GM19239 (cell line): ENCODE measurements at places on chromosomes 5 and 9.

- DNase-seq, result no peak
These were observed 541.4 kb downstream of the CSNK1G3 start for GRCh38 chr5:124053340-124053739.

GRCh38 chr5:108196276-108196675, 185.6 kb downstream of the FBXL17 start:
- DNase-seq, result no peak

DNA sequence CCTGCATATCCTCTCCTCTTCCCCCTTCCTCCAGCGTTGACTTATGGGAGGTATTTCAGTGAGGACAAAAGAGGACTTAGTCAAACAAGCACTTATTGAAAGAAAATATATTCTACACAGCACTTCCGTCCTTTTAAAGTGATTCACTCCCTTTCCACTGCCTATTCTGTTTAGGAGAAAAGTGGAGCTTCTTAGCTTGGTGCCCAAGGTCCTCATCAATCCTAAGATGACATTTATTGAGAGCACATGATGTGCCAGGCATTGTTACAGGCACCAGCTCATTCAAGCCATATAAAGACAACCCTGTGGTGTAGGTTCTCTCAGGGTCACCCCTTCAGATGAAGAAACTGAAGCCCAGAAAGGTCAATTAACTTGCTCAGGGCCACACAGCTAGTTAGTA, 95.9 kb downstream of the KCNIP1 start:
- no peak for DNase-seq

DNA sequence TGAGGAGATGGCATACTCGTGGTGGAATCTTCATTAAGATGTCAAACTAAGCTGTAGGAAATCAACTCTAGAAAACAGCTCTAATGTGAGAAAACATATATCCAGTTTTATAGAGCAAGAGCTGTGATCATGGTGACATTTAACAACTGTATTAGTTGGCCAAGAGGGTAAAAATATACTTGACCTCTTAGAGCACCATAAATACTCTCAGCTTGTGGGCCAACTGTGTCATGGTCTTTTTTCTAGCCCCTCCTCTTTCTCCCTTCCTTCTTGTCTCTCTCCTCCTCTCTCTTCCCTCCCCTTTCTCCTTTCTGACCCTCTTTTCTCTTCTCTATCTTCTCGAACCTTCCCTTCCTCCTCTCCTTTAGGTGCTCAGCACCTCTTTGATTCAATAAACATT, 54.7 kb downstream of the TMC1 start:
- DNase-seq, result no peak

DNA sequence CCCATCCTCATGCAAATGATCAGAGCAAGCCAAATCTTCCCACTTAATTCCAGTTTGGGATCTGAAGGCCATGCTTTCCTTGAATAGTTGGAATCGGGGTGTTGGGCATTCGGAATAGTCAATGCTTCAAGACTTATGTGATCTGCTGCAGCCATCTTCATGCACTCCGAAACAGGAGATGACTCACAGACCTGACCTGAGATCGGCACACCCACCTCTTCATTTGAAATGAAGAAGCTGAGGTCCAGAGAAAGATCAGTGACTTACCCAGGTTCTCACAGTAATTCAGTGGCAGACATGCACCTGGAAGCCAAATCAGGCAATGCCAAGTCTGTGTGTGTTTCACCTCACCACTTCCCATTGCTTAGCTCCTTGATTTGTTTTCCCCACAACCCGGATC, 33.0 kb downstream of the FOXD1 start:
- no peak for DNase-seq

DNA sequence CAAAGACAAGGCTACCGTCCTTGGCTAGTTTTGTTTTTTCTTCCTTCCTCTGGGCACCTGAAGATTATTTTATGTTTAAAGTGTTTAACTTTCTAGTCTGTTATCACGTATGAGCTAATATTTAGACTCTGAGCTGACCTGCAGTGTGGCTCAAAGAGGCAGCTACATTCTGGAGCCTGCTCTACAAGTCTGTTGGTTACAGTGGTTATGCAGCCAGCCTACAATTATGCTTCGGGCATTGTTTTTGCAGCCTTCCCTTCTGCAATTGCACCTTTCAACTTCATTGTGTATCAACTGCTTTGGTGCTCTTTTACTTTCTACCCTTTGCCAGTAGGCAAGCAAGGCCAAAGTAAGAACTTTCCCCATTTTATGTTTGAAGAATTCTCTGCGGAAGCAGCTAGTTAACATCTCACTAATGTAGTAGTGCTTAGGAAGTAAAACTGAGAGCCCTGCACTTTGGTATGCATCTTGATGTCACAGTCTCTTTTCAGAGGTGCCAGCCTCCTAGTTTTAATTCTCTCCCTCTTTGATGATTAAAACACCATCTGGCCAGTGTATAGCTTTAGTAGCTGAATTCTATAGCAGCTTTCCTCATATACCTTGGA, 322.1 kb downstream of the FAM170A start:
- no peak for DNase-seq

GRCh38 chr5:149240354-149240998, 31.2 kb upstream of the AFAP1L1 start:
- DNase-seq, result no peak

GRCh38 chr9:33480106-33480505, 6.4 kb upstream of the NOL6 start:
- no peak for DNase-seq

GRCh38 chr5:126376443-126376842, 46.8 kb upstream of the GRAMD2B start:
- no peak for DNase-seq

DNA sequence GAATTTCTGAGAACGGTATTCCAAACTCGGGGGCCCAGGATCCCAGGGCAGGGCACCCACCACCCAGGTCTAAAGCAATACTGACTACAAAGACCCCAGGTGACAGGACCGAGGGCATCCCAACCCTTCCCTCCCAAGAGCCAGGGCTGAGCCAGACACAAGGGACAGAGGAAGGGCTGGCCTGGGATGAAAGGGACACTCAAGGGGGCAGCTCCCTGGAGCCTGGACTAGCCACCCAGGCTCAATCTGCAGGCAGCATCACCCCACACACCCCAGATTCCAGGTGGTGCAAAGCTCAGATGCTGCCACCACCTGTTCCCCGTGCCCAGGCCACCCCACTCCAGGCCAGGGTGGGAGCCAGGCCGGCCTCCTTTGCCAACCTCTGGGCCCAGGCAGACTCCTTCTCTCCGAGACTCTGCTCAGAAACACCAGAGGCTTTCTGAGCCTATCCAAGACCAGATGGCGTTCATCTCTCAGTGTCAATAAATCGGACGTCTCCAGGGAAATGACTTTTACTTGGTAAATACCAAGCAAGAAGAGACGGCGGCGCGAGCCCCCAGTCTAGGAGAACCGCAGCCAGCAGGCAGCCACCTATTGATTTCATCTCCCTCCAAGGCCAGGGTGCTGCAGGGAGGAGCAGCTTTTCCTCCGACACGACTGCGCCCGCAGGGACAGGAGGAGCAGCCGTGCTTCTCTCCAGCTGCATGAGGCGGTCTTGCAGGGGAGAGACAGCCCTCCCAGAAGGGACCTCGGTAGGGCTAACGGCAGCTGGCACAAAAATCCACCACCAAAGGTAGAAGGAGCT, 94.1 kb upstream of the ADAMTS2 start:
- DNase-seq, result no peak

GRCh38 chr9:92725766-92726165, 38.9 kb downstream of the BICD2 start:
- DNase-seq, result no peak

DNA sequence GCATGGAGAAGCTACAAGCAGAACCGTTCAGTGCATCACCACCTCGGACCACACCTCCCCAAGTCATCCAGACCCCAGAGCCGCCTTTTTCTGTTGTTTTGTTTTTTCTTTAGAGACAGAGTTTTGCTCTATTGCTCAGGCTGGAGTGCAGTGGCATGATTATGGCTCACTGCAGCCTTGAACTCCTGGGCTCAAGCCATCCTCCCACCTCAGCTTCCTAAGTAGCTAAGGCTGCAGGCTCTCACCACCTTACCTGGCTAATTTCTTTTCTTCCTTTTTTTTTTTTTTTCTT, 13.5 kb upstream of the SFXN1 start:
- DNase-seq, result no peak

DNA sequence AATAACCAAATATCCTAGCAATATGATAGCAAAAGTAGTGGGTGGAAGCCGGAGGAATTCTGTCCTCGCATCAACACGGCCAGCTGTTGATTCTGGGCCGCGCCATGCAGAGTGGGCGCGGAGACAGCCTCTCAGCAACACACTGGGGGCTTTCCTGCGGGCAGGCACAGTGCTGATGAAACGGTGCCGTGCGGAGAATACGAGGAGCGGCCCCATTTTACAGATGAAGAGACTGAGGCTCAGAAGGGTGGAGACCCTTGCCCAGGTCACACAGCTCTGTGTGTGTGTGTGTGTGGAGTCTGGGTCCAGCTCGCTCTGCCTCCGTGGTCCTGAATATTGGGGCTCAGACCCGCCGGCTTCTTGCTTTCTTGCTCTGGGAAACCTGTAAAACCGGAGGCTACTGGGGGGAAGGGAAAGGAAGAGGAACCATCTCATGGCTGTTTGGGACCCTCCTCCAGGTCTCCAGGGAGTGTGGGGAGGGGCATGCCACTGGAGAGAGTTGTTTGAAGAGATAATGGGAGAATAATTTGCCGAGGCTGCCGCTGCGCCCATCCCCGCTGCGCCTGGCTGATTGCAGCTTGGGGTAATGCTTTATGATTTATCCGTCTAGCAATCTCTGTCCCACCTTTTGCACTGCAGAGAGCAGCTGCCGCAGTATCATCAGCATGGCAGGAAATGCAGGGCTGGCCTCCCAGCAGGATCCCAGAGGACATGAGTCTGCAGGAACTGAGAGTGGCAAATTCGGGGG, 36.6 kb downstream of the NCS1 start:
- no peak for DNase-seq

GRCh38 chr5:138065102-138065501, 18.7 kb upstream of the WNT8A start:
- DNase-seq, result no peak

GRCh38 chr5:32794086-32794485, 83.0 kb downstream of the NPR3 start:
- no peak for DNase-seq

DNA sequence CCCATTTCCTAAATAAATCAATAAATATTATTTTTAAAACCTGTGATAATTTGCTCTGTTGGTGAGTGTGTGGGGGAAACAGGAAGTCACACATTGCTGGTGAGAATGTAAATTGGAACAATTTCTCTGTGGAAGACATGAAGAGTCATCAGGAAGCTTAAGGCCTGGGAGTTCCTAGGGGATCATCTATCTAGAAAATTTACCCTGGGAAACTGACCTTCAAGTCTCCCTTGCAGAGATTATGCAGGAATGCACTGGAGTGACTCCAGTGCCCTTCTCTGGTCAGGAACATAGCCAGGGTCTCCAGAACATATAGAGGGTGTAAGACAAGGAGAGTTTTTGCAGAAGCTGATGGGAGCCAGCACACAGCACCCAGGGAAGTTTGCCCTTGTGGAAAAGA, 13.0 kb upstream of the GCNT1 start:
- DNase-seq, result no peak

GRCh38 chr9:21674894-21675293, 127.5 kb upstream of the MTAP start:
- no peak for DNase-seq

- DNase-seq, result no peak
These were observed 926.3 kb upstream of the ARRDC3 start for GRCh38 chr5:92309336-92309991.

GRCh38 chr5:165874851-165875250, 2369.4 kb downstream of the MAT2B start:
- DNase-seq, result no peak

GRCh38 chr5:51411921-51412325, 28.7 kb downstream of the ISL1 start:
- DNase-seq, result no peak

DNA sequence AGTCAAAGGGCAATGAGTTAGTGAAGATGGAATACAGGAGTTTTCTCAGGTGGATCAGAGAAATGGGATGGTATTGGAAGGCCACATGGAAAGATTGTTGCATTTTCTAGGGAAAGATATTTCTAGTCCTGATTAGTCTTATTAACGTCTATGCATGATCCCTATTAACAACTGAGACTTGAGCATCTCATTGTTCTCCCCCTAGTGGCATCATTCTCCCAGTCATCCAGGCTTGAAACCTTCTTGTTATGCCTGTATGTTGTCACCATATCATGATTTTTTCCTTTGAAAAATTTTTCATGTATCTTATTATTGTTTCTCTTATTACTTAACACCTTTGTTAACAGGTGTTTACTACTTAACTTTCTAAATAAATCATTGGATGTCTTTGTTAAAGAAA, 34.4 kb downstream of the KIF2A start:
- no peak for DNase-seq
